ENCODE measurements at places on chromosomes 7 and 10.

DNA sequence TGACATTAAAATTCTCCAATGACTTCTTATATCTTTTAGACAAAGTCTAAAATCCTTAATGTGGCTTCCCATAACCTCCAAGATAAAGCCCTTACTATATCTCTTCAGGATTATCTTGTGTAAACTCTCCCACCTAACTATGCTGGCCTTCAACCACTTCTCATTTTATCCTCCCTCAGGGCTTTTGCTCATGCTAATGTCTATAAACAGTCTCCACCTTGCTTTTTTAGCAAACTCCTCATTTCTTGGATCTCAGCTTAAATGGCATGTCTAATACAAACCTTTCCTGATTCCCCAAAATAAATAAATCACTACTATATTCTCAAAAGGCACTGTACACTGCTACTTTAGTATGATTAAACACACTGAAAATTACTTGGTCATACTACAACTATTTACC lies 181.2 kb downstream of the LRRN3 start:
- no peak for DNase-seq

DNA sequence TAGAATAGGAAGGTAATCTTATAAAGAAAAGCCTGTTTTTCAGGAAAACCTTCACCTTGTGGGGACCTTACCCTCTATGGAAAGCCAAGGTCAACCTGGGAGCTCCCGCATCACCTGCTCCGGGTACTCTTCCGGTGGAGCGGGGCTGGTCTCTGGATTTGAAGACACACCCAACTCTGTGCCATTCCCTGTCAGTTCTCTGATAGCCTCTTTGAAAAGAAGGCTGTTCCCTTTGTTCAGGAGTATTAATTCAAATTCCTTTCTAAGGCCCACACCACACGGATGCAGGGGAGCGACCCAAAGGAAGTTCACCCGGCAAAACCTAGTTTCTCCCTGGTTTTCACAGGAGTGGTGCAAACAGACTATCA lies 10.7 kb downstream of the CTBP2 start:
- no peak for DNase-seq

DNA sequence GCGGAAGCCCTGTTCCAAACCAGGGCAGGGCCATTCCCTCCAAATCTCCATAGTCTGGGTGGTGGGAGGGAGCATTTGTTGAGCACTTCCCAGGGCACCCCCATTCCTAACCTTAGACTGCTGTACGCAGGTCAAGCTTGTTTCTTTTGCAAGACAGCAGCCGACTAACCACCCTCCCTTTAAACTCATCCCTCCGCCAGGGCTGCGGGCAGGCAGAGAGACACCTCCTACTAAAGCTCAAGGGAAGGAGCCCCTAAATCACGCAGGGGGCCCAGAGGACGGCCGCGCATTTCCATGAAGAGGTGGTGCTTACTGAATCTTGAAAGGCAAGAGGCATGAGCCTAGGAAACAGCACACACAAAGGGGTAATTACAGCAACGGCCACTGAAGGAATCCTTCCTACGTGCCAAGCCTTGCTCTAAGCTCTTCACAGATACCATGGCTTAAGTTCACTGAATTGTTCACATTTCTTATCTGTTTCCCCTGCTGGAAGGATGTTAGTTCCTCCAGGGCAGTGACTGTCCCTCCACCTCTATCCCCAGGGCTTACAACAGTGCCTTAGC lies 90.0 kb downstream of the PROSER2 start:
- DNase-seq, result no peak

DNA sequence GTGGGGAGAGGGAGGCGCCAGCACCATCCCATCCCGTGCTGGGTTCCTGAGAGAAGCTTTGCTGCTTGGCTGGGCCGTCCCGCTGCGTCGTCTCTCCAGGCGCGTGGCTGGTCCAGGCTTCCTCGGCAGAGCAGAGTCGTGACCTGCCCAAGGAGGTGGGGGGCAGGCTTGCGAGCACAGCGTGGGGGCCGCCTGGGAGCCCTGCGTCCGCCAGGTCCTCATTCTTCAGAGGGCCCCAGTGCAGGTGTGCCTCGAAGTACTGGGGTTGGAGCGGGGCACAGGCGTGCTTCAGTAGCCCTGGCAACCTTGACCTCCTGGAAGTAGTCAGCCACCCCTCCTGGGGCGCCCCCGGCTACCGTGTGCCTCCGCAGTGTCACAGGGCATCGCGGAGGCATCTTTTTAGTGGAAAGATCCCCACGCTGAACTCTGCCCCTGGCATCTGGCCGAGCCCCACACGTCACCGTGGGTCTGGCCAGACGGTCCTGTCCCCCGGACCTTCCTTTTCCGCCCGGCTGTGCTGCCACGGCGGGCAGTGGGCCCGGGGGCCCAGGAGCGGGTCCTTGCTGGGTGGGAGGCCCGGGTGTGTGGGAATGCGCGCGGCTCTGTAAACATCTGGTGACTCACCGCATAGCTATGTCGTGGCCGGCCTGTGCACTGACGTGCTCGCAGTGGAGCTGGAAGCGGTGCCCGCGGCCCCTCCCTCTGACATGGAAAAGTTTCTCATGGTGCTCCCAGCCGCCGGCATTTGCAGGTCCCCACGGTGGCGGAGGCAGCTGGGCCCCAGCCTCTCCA lies 6.4 kb downstream of the MAFK start:
- peak; percentile 79 for DNase-seq

- DNase-seq, result peak; percentile 80
Observed at GRCh38 chr7:22110227-22110839, 164.6 kb upstream of the CDCA7L start.

GRCh38 chr7:44325201-44325671 lies at the start of gene CAMK2B:
TSS of gene CAMK2B (minus strand) at chr7:44325594. CDS start at chr7:44325421, 173 bp downstream.
- DNase-seq, result no peak
